ENCODE measurements at places on chromosomes 16 and 17. TPM values are rescaled to one million over a fixed set of nuclear protein-coding genes. Genes with fewer than 3 reads are reported as not detected.
A peak's percentile ranks its signal among the peaks of the same experiment; 100 is the strongest.

- no peak for DNase-seq
Measured at GRCh38 chr17:77453613-77454241, 313.0 kb downstream of the SEC14L1 start.

GRCh38 chr17:64133546-64134215 lies 3.7 kb upstream of the ERN1 start:
- DNase-seq: peak; percentile 47

DNA sequence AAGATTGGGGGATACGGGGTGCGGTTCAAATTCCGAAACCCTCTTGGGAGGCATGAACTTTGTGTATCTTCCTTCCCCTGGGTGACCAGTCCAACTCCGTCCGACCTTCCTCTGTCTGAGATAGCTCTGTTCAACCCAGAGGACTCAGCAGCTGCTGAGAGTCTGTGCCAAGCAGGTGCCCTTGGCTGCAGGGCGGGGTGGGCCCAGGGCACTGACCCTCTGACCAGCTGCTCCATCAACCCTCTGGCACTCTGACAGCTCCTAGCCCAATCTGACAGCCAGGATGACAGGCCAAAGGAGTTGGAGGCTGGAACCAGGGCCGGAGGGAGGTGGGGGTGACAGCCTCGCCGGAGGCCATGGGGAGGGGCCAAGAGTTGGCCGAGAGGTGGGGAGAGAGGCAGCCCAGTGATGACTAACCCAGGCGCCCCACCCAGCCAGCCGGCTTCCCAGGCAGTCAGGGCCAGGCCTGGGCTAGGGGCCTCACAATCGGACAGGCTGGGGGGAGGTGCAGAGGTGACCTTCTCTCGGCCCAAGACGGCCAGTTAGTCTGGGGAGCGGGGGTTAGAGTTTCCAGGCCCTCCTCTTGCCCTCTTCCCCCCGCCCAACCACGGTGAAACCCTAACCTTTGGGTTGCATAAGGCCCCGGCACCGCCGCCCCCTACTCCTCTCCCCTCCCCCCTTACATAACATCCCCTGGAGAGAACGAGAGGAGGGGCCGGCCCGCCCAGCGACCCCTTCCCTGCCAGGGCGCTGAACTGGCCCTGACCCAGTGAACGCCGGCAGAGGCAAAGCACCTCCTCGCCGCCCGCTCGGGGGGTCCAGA lies 5.0 kb upstream of the TLCD2 start:
- no peak for DNase-seq

The GP1BA gene
- total RNA-seq: not detected

- DNase-seq: peak; percentile 92
Measured at GRCh38 chr16:89093602-89094251, at the start of gene ACSF3. Gene ACSF3 (plus strand): TSS chr16:89093852. CDS start chr16:89100682, 6,830 bp downstream.

The AANAT gene
- not detected for total RNA-seq

- no peak for DNase-seq
Measured at GRCh38 chr17:77846531-77847085, 111.9 kb upstream of the TNRC6C start.

GRCh38 chr17:81734405-81735263 lies 22.6 kb downstream of the SLC25A10 start:
- DNase-seq: no peak

The NLK gene
- 73.0 TPM for total RNA-seq

DNA sequence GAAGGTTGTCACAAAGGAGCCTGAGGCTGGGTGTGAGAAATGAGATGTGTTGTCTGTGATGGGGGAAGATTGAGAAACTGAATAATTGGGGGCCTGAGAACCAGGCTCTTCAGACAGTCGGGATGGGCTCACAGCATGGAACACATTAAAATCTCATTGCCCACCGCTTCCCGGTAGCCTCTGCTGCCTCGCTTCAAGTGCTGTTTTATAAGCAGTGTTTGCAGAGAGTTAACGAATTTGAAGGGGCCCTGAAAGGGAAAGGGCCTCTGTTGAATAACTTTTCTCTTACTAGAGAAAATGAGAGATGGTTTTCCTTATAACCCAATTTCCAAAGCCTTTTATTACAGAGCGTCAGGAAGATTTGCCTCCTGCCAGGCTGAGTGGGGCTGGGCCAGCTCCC lies 258.8 kb upstream of the ASIC2 start:
- no peak for DNase-seq

GRCh38 chr17:78535273-78536197 lies 41.7 kb downstream of the DNAH17 start:
- DNase-seq: no peak

The HOXB13 gene
- not detected for total RNA-seq

- DNase-seq: no peak
Measured at GRCh38 chr16:66147291-66147690, 219.2 kb upstream of the CDH5 start.

GRCh38 chr17:65389426-65389825 lies 172.0 kb downstream of the AXIN2 start:
- DNase-seq: no peak

GRCh38 chr17:47797797-47798196 lies 23.8 kb downstream of the OSBPL7 start:
- DNase-seq: no peak

The PDILT gene
- total RNA-seq: not detected

DNA sequence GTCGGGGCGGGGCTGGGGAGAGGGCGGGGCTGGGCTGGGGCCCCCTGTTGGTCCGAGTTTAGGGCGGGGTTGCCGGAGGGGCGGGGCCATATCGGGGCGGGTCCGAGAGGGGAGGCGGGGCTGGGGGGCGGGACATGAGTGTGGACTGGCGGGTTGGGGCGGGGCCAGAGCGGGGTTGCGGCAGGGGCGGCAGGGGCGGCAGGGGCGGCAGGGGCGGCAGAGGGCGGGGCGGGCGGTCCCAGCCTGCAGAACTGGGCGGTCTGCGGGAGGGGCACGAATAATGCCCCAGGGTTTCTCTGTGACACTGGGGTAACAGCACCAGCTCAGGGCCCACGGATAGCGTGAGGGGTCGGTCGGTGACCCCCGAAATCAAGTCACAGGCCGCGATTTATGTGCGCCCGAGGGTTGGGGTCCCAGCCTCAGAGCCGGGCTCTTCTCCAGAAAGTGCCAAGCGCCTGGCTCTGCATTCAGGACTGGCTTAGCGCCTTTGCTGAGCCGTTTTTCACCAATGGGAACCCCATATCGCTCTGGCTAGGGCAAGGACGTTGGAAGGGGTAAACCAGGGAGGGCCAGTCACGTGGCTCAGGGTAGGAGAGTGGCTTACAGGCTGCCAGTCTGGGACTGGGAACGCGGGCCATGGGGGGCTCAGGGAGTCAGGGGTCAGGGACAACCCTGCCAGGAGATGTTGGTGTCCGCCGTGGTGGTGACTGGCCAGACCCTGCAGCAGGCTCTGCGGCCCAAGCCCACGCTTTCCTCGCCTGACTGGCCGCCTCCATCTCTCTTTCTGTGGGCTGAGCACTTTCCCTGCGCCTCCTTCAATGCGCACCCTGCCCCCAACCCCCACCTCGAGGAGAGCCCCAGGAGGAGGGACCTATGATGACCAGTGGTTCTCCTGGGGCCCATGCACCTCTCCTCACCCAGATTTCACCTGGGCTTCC lies 1.2 kb upstream of the METTL26 start:
- DNase-seq: peak; percentile 100

The CEMP1 gene
- 0.41 TPM for total RNA-seq

The FOXK2 gene
- total RNA-seq: 40.8 TPM

The MT1E gene
- 5.7 TPM for total RNA-seq

- peak; percentile 74 for DNase-seq
Measured at GRCh38 chr17:2025220-2025621, at the start of gene RTN4RL1. Gene RTN4RL1 (minus strand): TSS chr17:2025334. CDS start chr17:2024865, 469 bp downstream.

- DNase-seq: no peak
Measured at GRCh38 chr16:86408685-86409084, 101.6 kb upstream of the FOXF1 start.

DNA sequence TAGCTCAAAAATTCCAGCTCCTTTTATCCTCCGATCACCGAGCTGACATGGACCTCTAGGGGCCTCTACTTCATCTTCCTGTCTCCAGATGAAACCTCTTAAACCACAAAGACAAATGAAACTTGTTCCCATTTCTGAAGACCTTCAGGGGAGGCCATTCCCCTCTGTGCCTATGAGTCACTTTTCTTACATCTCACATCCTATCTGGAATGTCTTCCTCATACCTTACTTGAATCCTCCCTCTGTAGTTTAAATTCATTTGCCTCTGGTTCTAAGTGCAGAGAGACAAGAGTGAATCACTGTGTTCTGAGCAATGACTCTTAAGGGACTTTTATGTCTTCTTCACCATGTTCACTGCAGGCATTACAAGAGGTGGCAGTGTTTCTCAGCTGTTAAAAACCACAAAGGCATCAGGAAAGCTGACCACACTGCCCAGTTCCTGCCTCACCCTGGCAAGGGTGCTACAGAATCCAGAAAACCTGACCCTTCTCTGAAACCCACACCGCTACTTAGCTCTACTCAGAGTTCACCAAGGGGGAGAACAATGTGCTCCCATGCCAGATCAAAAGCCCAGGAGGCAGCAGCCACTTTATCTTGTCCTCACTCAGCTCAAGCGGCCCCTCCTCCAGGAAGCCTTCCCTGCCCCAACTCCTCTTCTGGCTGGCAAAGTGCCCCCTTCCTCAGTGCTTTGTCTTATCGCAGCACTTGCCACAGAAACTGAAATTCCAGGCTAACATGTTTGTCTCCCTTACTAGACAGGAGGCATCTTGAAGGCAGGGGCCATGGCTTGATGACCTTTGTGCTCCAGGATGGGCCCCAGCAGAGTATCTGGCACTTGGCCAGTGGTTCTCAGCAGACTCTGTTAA lies 6.4 kb downstream of the CUEDC1 start:
- DNase-seq: no peak

GRCh38 chr17:7384489-7385081 lies 3.7 kb downstream of the TNK1 start:
- no peak for DNase-seq

- DNase-seq: no peak
Measured at GRCh38 chr17:19310151-19310550, 52.4 kb downstream of the B9D1 start.

GRCh38 chr17:39239640-39240314 lies 14.0 kb upstream of the STAC2 start:
- no peak for DNase-seq

The PYDC1 gene
- 0.41 TPM for total RNA-seq

The SRCIN1 gene
- 23.6 TPM for total RNA-seq

The SPAG9 gene
- 297 TPM for total RNA-seq

DNA sequence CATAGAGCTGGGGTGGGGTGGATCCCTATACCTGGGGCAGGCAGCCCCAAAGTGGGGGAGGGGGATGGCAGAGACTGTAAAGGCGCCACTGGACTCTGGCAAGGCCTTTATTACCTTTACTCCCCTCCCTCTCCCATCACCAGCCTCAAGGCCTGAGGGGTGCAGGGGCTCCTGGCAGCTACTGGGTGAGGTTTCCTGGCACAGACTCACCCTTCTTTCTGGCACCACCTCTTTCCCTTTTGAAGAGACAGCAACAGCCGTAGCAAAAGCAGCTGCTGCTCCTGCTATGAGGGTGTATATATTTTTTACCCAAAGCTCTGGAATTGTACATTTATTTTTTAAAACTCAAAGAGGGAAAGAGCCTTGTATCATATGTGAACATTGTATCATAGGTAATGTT lies 17.6 kb downstream of the RAPGEFL1 start:
- DNase-seq: peak; percentile 14

- DNase-seq: no peak
Measured at GRCh38 chr17:42005166-42005565, 12.1 kb downstream of the DNAJC7 start.

The SEPTIN1 gene
- not detected for total RNA-seq

DNA sequence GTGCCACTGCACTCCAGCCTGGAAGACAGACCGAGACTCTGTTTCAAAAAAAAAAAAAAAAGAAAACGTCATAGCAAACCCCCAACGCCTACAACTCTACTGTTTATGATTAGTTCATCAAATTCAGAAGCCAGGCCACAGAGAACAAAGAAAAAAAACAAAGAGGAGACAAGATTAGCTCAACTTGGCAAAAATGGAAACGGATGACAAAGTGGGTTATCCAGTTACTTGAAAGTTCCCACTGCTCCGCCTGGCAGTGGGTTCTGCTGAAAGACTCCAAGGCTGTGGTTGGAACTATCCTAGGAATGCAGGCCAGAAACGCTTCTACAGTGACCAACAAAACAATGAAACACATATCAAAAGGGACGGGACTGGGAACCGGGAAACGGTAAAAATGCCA lies 53.1 kb downstream of the MRM3 start:
- no peak for DNase-seq

DNA sequence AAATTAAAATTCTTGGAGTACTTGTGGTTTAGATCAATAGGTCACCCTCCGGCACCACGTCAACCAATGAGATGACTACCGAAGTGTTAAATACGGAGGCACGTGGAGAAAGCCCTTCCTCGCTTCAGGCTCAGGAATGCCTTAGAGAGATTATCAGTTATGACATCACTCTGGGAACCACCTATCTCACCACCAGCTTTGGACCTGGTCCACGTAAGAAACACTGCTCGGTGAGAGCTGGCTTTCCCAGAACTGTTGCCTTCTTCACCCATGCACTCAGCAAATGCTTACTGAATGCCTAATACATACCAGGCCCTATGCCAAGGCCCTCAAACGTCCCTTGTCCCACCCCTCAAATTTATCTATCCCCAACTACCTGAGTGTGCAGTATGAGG lies 71.3 kb downstream of the SMG6 start:
- no peak for DNase-seq

- DNase-seq: no peak
Measured at GRCh38 chr16:72819345-72819744, 228.6 kb downstream of the ZFHX3 start.
